Activated CD4-positive, CD25-positive, alpha-beta regulatory T cell treated with anti-CD3 and anti-CD28 coated beads, Interleukin-2, amount 50 U/mL, for 24 hours (primary cell): ENCODE measurements at places on chromosomes 1 and 21.

DNA sequence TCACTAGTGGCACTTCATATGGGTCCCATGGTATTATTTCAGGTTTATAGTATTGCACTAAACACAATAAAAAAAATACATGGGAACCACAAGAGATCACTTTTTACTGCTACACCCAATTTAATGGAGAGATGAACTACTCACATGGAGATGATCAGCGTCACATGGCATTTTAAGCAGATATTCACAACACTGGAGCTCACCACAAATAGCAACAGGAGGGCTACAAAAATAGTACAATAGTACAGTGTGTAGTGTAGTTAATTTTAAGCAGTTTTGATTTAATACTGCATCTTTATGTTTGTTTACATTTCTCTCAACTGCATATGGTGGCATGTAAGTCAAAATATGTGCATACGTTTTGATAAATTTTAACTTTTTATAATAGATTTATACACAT lies 31.0 kb downstream of the SNX7 start:
- ATAC-seq, result no peak

DNA sequence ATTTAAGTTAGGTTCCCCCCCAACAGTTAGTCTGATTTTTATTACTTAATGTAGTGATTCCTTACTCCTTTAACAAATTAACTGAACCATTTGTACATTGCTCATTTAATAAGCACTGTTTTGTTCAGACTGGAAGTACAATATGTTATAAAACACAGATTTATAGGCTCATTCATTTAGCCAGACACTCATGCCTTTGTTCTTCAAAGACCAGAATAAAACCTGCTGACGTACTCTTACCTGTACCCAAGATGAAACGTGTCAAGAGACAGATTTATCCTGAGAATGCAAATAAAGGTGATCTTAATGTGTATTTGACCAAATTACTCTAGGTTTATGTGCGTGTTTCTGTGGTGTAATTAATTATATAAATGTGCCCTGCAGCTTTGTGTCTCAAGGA lies 92.8 kb downstream of the INTS7 start:
- no peak for ATAC-seq

DNA sequence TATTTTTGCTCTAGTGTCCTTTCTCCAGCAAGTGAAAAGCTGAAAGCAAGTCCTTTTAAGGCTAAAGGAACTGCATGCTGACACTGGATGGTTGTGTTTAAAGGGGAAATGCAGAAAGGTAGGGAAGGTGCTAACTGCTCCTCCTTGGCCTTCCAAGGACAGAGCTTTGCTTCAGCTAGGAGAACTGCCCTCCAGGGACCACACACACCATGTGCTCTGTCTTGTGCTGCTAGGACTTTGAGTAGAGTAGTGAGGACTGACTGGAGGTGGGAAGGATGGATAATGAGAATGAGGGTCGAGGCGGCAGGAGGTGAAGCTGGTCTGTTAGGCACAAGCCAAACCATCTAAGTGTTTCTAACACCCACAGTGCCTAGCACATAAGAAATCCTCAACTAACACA lies 77.9 kb downstream of the WDR3 start:
- ATAC-seq, result no peak

DNA sequence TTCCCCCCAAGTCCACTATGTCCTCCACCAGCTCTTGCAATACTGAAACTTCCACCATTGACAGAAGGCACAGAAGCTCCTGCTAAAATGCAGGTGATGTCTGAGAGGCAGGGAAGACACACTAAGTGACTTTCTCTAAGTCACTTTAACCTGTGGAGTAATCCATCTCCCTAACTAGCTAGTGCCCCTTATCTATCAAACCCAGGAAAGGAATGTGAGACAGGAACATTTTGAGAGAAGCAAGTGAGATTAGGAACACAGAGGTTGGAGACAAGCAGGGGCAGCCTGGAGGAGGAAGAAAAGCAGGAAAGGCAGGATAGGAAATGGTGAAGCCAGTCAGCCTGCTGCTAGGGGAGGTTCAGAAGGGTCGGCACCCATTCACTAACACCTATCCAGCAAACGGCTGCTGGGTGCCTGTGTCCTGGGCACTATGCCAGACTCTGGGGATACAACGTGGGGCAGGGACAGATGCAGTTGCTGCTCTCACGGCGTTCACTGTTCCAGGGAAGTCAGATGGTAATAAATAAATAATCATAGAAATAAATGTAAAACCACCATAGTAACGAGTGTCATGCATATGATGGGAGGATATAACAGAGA lies 7.0 kb downstream of the GPA33 start:
- ATAC-seq, result no peak

DNA sequence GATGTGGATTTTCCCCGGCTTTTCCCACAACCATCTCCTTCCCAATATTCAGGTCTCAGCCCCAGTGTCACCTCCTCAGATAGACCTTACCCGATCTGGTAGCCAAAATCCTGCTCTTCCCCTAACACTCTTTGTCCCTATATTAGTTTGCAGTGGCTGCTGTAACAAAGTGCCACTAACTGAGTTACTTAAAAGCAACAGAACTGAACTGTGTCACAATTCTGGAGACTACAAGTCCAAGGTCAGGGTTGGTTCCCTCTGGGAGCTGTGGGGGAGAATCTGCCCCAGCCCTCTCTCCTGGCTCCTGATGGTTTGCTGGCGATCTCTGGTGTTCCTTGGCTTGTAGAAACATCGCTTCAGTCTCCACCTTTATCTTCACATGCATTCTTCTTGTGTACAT lies 64.0 kb downstream of the NENF start:
- no peak for ATAC-seq

DNA sequence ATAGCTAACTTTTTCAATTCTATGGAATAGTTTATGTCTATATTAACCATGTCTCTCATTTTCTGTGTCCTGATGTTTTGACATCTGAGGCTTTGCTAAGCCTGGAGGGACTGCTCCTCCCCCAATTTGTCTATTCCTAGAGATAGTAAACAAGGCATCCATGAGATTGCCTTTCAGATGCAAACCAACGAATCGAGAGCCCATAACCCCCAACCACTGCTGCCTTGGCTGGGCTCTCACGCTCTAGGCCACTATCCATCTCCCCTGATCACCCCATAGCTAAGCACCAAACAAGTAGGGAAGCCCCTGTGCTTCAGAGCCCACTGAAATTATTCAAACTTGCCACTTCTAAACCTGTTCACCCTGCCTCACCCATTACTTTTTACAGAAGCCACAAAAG lies 437.7 kb downstream of the SETD4 start:
- ATAC-seq, result no peak

GRCh38 chr1:68908316-68908715 lies 411.4 kb upstream of the DEPDC1 start:
- ATAC-seq, result no peak

DNA sequence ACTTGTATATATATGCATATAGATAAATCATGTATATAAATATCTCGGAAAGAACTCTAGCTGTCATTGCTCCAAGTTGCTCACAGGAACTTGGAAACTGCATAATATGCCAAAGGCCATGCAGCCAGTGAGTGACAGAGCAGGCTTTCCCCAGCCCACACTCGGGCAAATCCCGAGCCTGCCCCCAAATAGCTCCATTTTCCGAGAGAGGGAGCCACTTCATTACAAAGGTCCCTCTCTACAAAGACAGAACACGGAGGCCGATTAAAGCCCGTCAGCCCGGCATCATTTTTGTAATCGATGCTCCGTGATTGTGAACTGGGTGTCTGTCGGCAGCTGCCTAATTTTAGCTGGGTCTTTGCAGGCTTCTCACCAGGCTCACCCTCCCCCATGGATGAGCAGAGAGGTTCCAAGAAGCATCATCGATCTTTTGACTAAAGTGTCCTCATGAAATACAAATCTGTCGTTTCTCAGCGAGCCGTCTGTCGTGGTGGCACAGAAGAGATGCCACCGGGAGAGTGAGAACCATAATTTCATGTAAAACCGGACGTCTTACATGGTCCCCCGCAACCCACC lies 663.9 kb downstream of the PTPRU start:
- no peak for ATAC-seq

DNA sequence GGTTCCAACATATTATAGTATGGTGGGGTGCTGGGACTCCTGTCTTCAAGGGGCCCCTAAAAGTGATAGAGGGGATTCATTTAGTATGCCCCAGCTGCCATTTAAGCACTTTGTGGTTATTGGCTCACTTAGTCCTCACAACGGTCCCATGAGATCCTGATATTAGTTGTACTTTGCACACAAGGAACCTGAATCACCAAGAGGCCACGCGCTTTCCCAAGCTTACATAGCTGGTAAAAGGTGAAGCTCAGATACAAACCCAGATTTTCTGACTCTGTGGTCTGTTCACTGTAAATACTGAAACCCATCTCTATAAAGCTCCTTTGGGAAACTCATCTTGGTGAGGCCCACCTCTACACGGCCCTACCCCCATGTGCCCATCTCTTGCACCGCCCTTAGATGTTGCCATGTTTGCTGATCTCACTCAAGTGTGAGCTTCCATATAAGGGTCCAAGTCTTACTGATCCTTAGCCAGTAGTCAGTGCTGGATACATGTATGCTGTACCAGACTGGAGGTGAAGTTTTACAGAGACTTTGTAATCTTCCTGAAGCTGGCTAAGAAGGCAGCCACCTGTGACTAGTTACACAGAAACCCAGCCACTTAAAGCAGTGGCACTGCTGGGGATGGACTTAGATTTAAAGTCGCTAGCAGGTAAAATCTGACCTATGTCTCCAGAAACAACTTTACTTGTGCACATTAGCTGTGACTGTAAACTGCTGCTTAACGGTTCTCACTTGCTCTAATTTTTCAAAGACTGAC lies 124.4 kb upstream of the HOOK1 start:
- no peak for ATAC-seq

- ATAC-seq, result no peak
Observed at GRCh38 chr1:153072806-153073726, 1.7 kb upstream of the SPRR2B start.

- no peak for ATAC-seq
Observed at GRCh38 chr1:19973616-19974015, 5.8 kb downstream of the PLA2G2A start.
